ENCODE measurements at places on chromosomes 6 and 20.

GRCh38 chr6:782141-782540, 89.2 kb upstream of the EXOC2 start:
- DNase-seq, result no peak

DNA sequence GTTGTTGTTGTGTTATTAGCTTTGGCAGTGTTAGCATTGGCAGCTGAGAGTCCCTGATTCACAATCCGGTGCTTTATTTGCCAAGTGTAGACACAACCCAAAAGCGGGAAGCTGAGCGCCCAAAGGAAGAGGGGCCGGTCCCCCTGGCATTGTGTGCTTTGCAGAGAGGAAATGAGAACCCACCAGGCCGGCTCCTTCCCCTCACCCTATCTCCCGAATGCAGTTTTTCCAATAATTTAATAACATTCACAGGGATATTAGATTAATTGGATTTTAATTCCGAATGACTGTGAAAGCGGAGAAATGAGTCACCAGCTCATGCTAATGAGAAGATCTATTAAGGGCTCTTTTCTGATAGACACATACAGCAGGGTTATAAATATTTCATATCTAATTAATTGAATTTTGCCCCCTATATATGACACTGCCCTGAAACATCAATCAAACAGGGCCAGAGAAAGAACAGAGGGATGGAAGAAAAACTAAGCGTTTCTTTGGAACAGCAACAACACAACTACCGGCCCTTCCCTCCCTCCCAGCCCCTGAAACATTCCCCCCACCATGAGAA, 143.8 kb downstream of the MBOAT1 start:
- DNase-seq, result no peak

GRCh38 chr6:155045561-155046404, 50.7 kb downstream of the TIAM2 start:
- DNase-seq, result no peak

DNA sequence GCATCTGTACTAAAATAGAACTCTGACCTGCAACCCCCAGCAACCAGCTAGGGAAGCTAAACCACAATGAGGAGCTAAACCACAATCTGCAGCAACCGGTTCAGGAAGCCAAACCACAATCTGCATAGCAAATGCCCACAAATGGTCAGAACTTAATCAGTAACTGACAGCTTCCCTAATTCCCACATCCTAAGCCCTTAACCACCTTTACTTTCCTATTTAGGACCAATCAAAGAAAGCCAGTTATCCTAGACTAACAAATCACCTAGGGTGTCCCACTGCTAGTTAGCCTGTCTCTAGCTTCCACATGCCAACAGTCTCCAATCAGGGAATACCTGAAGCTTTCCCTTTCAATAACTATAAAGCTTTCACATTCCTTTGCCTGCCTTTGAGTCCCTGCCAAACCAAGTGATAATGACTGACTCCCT, 424.6 kb upstream of the PTCHD4 start:
- no peak for DNase-seq

GRCh38 chr6:89023591-89024441, 56.7 kb upstream of the PNRC1 start:
- DNase-seq, result no peak

Measured in suprapubic skin (tissue), 4 donors.